Stimulated activated CD4-positive, alpha-beta T cell treated with anti-CD3 and anti-CD28 coated beads, Interleukin-15, amount 100 ng/mL, for 24 hours (primary cell): ENCODE measurements at places on chromosomes 5 and 9.

DNA sequence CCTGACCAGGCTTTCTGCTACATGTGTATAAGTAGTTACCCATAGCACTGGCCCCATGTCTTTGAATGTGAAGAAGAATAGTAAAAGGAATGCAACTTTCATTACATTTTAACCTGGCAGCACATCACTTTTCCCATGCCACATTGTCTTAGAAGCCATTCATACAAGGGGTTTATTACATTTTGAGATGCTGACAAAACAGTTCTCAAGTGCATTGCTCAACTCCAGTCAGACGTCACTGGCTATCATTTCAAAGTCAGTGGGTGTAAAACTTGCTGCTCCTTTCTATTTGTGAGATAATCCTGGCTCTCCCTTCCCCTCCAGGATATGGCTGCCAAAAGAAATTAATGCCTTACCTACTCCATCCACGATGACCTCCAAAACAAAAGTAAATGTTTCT lies 97.0 kb upstream of the VCAN start:
- no peak for DNase-seq

DNA sequence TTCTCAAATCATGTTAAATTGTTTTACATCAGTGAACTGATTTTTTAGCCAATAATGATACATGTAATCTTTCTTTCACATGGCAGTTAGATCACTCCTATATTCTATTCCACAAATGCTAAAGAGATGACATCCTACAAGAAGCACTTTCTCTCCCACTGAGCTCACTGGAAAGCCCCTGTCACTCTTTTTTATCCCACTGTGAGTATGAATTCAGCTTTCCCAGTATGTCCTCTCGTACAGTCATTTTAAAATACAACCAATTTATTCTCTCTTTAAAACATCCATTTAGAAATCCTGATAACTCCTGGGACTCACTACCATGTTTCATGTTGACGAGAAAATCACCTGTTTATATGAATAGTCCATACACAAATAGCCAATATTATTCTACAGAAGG lies 599.9 kb downstream of the SEMA5A start:
- no peak for DNase-seq

- no peak for DNase-seq
These were observed 88.4 kb downstream of the LMNB1 start for GRCh38 chr5:126865299-126865698.

DNA sequence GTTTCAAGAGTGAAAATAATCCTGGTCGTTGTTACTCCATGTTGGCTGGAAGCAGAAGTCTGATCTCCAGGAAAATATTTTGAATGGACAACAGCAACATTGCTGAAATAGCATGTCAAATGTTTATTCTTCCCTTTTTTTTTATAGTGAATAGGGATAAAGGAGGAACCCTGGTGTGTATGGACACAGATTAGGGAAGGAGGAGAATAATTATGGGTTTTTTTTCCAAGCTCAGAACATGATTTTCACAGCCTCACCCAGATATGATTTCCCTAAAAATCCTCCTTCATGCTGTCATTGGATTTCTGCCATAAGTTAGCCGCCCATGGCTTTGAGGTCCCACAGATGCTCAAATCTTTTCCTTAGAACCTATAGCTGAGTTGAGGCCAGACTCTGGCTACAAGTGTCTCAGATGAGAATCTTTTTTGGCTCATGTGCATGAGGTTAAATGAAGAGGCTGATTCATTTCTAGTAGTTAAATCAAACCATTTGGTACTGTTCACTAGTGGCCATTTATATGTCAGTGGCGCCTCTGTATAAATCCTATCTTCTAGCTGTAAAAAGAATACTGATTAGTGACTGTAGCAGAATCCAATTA lies 65.5 kb upstream of the LIFR start:
- DNase-seq, result no peak

DNA sequence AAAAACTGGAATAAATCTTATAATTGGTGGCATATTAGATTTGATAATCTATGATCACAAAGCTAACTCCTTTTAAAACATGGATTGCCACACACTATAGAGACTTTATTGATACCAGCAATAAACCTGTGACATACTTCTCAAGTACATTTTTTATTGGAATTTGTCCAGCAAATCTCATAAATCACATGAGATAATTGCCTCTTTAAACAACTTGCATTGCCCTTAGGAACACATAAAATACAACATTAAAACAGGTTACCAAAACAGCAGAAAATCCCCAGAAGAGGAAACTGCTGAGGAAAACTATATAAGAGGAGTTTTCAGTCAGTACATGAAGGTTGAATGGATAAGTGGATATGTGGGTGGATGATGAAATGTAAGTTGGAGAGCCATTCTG lies 124.6 kb downstream of the SNCAIP start:
- no peak for DNase-seq

DNA sequence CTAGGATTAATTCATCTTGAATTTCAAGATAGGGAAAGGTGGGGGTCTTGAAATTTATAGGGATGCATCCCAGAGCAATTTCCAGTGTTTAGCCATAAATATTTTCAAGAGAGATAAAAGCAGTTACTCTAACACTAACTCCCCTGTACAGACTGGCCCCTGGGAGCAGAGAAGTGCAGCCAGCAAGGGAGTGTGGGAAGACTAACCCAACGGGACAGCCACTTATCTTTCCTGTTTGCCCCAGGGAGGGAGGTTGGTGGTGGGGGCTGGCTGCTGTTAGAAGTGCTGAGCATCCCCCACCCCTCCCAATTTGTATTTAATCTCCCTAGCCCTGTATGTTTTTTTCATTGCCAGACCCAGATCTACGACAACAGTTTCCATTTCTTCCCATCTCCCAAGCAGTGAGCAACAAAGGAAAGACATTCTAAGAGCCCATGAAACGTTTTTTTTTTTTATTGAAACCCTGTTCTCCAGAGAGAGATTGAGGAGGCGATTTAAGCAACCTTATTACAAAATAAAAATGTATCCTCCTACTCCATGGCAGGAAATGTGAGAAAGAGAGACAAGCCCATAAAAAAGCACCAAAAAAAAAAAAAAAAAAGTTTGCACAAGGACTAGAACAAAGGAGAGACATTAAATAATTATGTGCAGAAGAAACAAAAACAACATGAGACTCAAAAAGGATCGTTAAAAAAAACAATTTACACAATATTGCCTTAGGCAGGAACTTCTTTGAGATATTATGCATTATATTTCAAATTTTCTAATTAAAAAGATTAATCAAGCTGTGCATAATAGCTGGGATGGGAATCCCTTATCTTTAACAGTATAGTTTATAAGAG lies 343.4 kb downstream of the ARHGEF28 start:
- no peak for DNase-seq

DNA sequence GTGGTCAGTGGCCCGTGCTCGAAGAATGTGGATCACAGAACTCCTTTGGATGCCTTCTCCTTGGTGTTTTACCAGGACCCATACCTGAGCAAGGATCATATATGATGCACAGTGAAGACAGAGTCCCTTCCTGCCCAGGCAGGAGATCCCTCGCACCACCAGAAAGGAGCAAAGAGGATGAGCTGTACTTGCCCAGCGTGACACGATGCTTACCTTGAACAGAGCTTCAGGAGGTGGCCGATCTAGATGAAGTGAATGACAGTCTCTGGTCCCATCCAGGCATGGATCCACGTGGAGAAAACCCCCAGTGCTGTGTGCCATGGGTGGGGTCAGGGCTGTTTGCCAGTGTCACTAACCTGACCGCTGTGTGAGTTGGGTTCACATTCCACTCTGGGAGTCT lies 455.4 kb downstream of the GADD45G start:
- no peak for DNase-seq

GRCh38 chr5:172322028-172322965 lies 38.7 kb upstream of the UBTD2 start:
- no peak for DNase-seq

- no peak for DNase-seq
These were observed 566.1 kb downstream of the PDE4D start for GRCh38 chr5:59327191-59327980.

DNA sequence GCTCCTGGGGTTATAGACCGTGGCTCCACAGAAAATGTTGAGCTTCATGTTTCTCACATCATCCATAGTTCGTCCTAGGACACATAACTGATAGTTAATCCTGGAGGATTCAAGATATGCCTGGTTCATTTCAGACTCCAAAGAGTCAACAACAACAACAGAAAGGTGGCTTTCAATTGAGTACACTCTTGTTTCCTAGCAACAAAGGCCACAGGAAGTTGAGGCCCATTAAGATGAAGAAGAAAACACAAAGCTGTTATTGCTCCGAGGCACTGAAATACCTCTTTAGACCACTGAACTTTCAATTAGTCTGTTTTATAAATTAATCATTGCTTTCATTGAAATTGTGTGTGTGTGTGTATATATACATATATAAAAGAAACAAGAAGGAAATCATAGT lies 154.5 kb downstream of the YIPF5 start:
- no peak for DNase-seq

GRCh38 chr5:36598045-36598444 lies 8.4 kb upstream of the SLC1A3 start:
- DNase-seq, result no peak

- no peak for DNase-seq
These were observed 118.7 kb upstream of the CCNG1 start for GRCh38 chr5:163318707-163319106.

DNA sequence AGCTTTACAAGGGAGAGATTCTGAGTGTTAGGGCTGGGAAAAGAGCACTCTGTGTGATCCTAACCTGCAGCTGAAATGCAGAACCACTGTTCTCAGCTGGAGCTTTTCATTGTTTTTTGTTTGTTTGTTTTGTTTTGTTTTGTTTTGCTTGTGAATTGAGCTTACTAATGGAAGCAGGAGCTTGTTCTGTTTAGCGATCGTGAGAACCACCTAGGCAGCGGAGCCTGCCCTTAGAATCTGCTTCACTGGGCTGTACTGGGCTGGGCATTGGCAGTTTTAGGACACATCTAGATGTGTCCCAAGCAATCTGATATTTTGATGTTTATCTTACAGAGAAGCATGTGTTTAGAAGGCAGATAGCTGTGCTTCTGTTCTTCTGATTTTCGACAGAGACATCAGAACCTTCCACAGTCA lies 14.3 kb downstream of the SYK start:
- no peak for DNase-seq

DNA sequence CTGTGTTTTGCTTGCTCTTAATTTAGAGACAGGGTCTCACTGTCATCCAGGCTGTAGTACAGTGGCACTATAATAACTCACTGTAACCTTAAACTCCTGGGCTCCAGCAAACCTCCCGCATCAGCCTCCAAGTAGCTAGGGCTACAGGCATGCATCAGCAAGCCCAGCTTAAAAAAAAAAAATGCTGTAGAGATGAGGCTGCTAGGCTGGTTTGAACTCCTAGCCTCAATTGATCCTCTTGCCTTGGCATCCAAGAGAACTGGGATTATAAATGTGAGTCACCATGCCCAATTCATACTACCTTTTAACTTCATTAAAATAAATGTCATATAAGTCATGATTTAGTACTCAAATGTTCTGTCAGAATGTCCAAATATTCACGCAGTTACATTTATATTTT lies 2195.7 kb upstream of the C9orf72 start:
- no peak for DNase-seq

- no peak for DNase-seq
These were observed 2.8 kb upstream of the NOL6 start for GRCh38 chr9:33476503-33476902.

DNA sequence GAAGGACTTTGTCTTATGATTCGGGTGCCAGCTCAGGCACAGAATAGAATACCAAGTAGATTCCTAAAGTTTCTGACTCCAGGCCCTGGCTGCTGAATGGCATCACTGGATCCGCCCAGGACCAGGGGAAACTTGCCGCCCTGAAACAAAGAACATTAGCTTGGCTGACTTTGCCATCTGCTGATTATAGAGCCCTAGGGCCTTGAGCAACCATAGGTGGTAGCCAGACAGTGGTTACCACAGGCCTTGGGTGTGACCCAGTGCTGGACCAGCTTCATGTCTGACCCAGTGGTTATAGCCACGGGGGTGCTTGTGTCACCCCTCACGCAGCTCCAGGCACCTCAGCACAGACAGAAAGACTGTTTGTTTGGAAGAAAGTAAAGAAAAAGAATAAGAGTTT lies 62.7 kb downstream of the SSBP2 start:
- no peak for DNase-seq

DNA sequence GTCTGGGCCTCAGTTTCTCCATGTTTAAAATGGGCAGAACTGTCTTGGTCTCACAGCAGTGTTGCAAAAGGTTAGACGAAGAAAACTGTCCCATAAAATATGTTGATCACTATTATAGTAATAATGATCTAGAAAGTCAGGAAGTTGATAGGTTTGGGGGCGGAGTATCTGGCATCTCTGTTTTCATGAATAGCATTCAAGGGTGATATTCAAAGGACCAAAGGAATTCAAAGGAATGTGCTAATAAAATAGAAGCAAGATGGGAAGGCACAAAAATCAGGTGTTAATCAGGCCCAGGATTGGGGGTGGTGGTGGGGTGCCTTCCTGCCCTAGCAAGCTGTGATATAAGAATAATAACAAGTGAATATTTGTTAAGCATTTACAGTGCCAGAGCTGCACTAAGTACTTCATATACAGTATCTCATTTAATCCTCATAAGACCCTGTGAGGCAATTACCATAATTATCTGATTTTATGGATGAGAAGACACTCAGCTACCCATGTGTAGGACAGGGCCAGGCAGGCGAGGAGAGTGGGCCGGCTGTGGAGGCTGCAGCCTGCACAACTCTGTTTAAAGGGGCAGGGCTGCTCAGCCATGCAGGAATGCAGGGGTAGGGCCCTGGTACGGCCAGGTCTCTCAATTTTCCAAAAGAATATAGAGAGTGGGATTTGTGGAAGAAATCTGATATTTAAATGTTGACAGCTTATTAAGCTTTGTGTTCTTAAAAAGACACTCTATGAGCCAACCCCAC lies 142.0 kb upstream of the PANK3 start:
- no peak for DNase-seq
